ENCODE measurements at places on chromosomes 11 and 22. TPM values are rescaled to one million over a fixed set of nuclear protein-coding genes. Genes with fewer than 3 reads are reported as not detected.

DNA sequence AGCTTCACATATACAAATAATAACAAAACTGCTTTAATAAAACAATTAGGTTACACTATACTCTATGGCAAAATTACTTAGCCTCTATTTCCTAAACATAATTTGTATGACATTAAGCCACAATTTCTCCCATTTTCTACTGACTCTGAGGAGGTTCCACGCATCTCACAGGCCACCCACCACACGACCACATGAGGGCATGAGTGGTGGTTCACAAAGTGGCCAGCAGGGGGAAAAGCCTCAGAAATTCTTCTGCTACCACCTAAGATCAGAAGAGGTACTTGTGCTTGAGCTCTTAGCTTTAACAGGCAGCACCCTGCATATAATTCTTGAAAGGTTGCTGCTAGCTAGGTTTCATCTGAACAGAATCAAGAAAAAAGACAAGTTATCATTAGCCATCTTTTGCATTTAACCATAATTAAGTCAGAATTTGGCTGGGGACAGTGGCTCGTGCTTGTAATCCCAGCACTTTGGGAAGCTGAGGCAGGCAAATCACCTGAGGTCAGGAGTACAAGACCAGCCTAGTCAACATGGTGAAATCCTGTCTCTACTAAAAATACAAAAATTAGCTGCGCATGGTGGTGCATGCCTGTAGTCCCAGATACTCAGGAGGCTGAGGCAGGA, 7.7 kb downstream of the LPXN start:
- peaks cover 8% of the 10 kb centered on the region for H3K36me3 ChIP-seq
- peak; percentile 50 for DNase-seq
- H3K4me1 ChIP-seq, result peaks cover 15% of the 10 kb centered on the region
- no peaks in the 10 kb centered on the region for H3K27me3 ChIP-seq
- H3K4me3 ChIP-seq, result no peak overlapping the region
- H3K27ac ChIP-seq, result no peak overlapping the region

DNA sequence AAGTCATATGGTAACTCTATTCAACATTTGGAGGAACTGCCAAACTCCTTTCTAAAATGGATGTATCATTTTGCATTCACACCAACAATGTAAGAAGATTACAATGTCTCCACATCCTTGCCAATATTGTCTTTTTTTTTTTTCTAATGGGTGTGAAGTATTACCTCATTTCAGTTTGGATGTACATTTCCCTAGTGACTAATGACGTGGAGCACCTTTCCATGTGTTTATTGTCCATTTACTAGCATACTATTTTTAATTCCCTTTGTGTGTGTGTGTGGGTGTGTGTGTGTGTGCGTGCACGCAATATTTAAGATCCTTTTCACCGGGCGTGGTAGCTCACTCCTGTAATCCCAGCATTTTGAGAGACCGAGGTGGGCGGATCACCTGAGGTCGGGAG, 62.7 kb downstream of the APOL3 start:
- no peaks in the 10 kb centered on the region for H3K27me3 ChIP-seq
- no peaks in the 10 kb centered on the region for H3K36me3 ChIP-seq
- no peak overlapping the region for H3K4me3 ChIP-seq

DNA sequence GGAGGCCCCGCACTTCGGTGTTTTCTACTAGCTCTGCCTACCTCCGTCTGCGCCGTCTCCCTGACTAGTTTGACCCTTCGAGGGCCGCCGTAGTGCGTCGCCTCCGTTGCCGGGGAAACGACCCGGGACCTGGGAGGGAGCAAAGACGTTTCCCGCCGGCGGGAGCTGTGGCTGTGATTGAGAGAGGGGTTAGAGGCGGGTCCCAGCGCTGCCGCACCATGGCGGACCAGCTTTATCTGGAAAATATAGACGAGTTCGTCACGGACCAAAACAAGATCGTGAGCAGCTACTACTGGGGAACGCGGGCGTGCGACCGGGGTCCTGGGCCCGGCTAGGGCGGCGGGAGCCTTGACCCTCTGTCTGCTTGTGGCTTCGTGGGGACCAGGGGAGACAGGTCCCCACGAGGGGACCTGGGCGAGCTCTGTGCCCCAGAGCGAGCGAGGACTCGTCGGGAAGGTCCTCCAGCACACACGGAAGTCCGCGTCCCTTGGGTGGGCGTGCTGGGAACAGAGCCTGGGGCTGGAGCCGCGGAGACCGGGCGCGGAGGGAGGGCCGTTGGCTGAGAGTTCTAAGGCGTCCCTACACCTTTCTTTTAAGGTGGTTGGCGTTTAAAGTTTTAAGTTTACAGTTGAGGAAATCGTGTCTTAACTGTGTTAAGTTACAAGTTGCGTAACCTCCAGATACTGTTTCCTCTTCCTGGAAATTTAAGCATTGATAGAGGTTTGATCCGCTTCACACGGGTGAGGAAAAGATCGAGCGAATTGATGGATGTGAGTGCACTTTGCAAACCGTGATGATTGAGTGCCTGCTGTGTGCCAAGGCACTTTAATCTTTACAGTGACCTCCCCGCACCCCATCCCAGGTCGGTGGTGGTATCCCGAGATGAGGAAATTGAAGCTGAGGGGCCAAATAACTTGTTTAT, at the start of gene POLD3:
Gene POLD3, plus strand, starts transcription at position 142 of the 922 bp plus-strand sequence. Its CDS starts 77 bp downstream, at position 219.
- H3K36me3 ChIP-seq, result peaks cover 15% of the 10 kb centered on the region
- peak within 1 kb of the TSS; percentile 99 for H3K27ac ChIP-seq
- peak; percentile 89 for DNase-seq
- H3K27me3 ChIP-seq, result peaks cover 4% of the 10 kb centered on the region
- H3K4me1 ChIP-seq, result peaks cover 17% of the 10 kb centered on the region
- H3K4me3 ChIP-seq, result peak within 1 kb of the TSS; percentile 100

DNA sequence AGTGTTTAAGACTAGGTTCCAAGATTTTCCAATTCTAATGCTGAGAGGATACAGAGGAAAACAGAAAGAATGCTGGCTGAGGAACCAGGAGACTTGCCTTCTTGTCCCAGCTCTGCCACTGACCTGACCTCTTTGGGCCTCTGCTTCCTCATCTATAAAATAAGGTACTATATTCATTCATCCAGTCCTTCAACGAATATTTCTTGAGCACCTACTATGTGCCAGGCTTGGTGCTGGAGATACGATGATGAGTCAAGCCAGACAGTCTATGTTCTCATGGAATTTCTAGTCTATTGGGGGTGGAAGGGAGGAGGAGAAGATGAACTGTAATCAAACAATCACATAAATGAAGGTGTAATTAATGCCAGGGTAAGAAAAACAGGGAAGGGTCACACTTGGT, 27.8 kb upstream of the UPB1 start:
- H3K4me1 ChIP-seq, result no peaks in the 10 kb centered on the region
- no peaks in the 10 kb centered on the region for H3K27me3 ChIP-seq
- H3K36me3 ChIP-seq, result no peaks in the 10 kb centered on the region
- DNase-seq, result no peak
- H3K4me3 ChIP-seq, result no peak overlapping the region
- H3K27ac ChIP-seq, result no peak overlapping the region

- H3K27me3 ChIP-seq, result no peaks in the 10 kb centered on the region
- peak overlapping the region; percentile 87 for H3K4me3 ChIP-seq
- DNase-seq, result peak; percentile 26
- H3K27ac ChIP-seq, result peak overlapping the region; percentile 96
- H3K36me3 ChIP-seq, result peaks cover 8% of the 10 kb centered on the region
Observed at GRCh38 chr11:126282361-126282735, 545 bp upstream of the TIRAP start.

DNA sequence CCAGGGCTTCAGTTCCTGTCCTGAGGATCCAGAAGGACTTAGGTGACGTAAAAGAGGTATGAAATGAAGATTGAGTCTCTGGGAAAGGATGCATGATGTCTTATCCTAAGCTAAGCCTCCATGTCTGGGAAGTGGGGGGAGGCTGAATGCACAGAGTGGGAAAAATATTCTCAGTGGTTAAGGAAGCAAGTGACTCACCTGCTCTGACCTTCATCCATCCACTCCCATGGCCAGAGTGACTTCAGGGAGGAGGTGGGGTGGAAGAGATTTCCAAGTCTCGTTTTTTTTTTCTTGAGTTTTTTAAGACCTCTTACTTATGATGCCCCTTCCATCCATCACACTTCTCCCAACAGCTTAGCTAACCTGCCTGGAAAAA, 32.5 kb upstream of the POLD3 start:
- H3K27me3 ChIP-seq, result no peaks in the 10 kb centered on the region
- H3K27ac ChIP-seq, result no peak overlapping the region
- no peaks in the 10 kb centered on the region for H3K4me1 ChIP-seq
- H3K36me3 ChIP-seq, result peaks cover 1% of the 10 kb centered on the region
- H3K4me3 ChIP-seq, result no peak overlapping the region

GRCh38 chr11:63369971-63370588, 495 bp downstream of the SLC22A9 start:
- H3K27me3 ChIP-seq, result no peaks in the 10 kb centered on the region
- no peak overlapping the region for H3K27ac ChIP-seq
- no peak overlapping the region for H3K4me3 ChIP-seq
- H3K4me1 ChIP-seq, result peaks cover 11% of the 10 kb centered on the region
- no peak for DNase-seq

- no peak for DNase-seq
- H3K27me3 ChIP-seq, result peaks cover 5% of the 10 kb centered on the region
- H3K4me1 ChIP-seq, result no peaks in the 10 kb centered on the region
- no peak overlapping the region for H3K27ac ChIP-seq
- H3K36me3 ChIP-seq, result no peaks in the 10 kb centered on the region
Observed at GRCh38 chr11:3659595-3660515, 11.3 kb downstream of the CHRNA10 start.

DNA sequence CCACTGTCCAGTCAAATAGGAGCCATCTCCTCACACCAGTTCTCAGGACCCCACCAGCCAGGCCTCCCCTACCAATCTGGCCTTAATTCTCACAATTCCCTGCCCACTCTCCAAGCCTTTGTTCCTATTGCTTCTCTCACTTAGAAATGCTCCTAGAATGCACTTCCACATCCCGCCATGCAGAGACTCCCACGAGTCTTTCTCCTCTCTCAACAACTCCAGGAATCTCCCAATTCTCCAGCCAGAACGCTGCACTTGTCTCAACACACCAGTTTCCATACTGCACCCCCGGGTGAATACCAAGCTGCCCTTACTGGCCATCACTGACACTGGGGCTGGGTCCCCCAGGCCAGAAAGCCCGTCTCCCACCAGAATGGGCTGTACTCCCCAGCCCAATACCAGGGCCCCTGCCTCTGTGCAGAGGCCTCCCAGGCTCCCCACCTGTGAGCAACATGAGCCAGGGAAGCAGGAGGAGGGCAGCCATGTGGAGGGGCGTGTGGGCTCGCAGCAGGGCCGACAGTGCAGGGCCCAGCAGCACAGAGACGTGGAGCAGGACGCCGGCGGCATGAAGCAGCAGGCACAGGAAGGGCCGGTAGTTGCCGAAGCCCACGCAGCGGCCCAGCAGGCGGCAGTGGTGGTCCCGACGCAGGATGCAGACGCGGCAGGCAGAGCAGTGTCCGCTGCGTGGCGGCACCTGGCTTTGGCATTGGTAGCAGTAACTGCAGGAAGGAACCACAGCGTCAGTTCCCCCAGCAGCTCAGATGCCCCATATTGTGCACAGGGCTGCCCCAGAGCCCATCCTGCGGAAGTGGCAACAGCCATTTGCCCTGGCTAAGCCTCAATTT, 2.4 kb downstream of the ZDHHC24 start:
- peaks cover 2% of the 10 kb centered on the region for H3K27me3 ChIP-seq
- peaks cover 12% of the 10 kb centered on the region for H3K4me1 ChIP-seq
- H3K4me3 ChIP-seq, result peak overlapping the region; percentile 57
- H3K27ac ChIP-seq, result no peak overlapping the region
- peaks cover 8% of the 10 kb centered on the region for H3K36me3 ChIP-seq

DNA sequence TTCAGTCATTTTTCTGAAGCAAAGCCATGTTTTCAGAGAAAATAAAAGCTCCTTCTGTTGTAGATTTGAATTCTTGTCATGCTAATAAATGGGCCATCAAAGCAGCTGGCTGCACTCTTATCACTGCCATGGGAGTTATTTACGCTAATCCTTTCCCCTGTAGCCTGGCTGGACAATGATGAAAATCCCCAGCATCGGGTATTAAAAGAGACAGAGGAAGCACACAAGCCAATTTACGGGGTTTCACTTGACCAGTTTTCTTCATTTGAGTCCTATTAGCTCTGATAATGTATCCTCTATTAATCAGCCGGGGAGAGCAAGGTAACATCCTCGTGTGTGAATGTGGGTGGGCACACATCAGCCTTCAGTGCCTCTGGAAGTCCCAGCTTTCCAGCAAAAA, 470.2 kb upstream of the API5 start:
- no peaks in the 10 kb centered on the region for H3K36me3 ChIP-seq
- no peak for DNase-seq
- no peak overlapping the region for H3K4me3 ChIP-seq
- H3K27ac ChIP-seq, result no peak overlapping the region
- no peaks in the 10 kb centered on the region for H3K27me3 ChIP-seq
- H3K4me1 ChIP-seq, result peaks cover 2% of the 10 kb centered on the region

DNA sequence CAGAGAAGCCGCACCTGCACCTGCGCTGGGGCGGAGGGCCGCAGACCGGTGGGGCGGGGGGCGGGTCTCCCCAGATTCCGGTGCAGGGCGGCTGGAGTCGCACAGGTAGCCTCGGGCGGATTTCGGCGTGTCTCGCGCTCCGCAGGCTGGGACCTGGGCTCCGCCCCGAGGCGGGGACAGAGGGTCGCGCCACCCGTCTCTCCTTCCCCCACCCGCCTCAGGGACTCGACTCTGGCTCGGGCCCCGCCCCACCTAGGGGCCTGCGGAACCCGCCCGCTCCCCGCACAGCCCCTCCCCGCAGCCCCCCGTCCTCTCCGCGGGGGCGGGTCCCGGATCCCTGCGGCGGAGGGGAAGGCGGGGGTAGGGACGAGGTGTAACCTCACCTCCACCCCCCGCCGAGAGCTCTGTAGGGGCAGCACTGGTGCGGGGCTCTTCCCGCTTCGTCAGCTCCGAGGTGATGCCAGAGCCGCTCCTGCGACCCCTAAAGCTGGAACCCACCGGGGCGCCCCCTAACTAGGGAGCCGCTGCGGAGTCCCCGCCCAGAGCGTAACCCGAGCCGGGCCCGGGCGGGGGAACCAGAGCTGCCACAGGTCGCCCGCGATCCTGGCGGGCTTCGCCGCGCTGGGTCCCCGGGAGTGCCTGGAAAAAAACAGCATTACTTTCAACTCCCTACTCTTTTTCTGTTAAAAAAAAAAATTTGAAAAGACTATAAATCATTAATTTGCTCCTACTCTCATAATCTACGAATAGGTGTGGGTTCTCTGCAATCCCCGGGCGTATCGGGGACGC, at the start of gene SLC29A2:
Gene SLC29A2, minus strand, starts transcription at position 134 of the 789 bp plus-strand sequence. CDS start 169 bp downstream, outside the sequence.
- peak within 1 kb of the TSS; percentile 96 for H3K27ac ChIP-seq
- DNase-seq, result peak; percentile 90
- H3K36me3 ChIP-seq, result peaks cover 9% of the 10 kb centered on the region
- peak within 1 kb of the TSS; percentile 90 for H3K4me3 ChIP-seq
- H3K27me3 ChIP-seq, result peaks cover 3% of the 10 kb centered on the region

The APOL6 gene
- 0.07 TPM for total RNA-seq

The ART5 gene
- total RNA-seq, result 3.8 TPM

The BACE1 gene
- total RNA-seq, result 78.2 TPM
